ENCODE measurements at places on chromosomes 2 and 18.

DNA sequence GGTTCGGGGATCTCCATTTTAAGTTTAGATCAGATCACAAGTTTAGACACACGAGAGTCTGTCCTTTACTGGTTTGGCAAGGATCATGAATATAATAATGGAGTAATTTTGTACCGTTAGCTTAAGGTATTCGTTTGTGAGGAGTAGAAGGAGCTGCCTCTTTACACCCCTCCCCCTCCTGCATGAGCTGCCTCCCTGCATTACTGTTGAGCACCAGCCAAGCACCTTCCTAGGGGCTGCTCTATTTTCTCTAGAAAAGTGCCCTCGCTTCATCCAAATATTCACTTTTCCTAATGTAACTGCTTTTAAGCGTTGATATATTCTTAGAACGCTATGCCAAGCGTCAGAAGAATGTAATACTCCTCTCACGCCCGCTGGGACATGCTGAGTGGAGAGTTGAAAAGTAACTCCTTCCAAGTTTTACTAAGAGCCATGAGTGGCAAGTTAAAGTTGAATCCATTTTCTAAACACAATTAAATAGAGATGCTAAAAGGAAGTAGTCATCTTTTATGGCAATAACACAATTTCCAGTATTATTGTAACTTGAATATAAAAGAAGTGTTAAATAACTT is 25.4 kb upstream of the SCN7A start:
- DNase-seq: no peak

DNA sequence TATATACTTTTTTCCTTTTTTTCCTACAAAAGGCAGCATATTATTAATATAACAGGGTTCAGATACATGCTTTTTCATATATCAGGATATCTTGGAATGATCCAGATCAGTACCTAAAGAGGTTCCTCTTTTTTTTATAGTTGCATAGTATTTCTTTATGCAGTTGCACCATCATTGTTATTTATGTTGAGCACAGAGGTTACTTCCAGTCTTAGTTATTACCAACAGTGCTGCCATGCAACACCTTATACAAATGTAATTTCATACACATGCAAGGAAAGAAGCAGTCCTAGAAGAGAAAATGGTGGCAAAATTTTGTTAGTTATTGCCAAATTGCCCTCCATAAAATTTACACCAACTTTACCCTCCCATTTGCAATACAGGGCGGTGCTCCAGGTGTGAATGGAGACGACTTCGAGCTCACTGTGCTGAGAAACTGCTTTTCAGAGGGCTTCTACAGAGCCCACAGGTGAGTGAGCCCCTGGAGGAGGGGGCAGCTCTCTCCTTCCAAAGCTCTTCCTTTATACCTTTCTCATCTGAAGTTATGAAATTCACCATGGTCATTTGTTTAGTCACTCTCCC is 30.0 kb upstream of the KCMF1 start:
- DNase-seq: no peak

GRCh38 chr2:2523461-2524347 is 192.6 kb upstream of the MYT1L start:
- no peak for DNase-seq

DNA sequence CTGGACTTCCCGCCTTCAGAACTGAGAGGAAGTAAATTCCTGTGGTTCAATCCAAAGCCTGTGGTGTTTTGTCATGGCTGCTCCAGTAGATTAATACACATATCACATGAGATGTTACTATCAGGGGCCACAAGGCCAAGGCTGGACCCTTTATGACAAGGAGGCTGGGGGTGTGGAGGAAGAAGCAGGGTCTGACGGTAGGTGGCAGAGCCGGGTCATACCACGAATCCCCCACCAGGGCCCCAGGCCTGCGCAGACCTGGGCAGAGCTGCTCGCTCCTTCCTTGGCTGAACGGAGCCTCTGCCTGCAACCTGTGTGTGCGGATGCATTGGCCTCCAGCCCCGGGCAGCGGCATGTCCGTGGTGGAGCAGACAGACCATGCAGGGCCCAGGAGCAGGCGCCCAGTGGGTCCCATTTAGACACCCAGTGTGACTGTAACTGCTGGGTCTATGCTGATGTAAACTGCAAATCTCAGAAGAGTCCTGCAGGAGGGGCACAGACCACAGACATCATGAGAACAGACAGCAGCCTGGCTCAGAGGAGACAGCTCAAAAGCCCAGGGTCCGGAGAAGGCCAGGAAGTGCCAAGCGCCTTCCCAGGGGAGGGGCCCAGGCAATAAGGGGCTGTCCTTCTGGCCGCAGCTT is 155.2 kb downstream of the PXDN start:
- DNase-seq: no peak

DNA sequence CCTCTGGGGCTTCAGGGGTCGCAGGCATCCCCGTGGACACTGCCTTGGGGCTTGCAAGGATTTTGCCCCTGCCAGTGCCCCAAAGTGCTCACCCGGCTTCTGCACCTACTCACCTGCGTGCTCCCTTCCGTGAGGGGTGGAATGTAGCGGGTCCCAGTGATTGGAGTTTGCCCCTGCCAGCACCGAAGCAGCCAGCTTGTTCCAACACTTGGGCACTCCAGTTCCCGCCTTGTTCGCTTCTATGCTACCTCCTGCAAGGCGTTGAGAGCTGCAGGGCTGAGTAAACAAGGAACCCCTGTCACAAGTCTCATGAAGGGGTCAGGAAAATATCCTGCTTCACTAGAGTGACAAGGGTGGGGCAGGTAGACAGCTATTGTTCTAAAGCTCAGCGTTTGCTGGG is 631.5 kb downstream of the EPHA4 start:
- DNase-seq: no peak

- DNase-seq: no peak
Measured at GRCh38 chr2:48578313-48578712, 39.3 kb upstream of the GTF2A1L start.

Data from T-helper 2 cell treated with Interferon-gamma antibody and Interleukin-4, amounts not matched to agents 5 μg/mL and 100 μg/mL, for 36 hours (primary cell).